ENCODE measurements at places on chromosomes 16 and 17.

- DNase-seq, result no peak
Observed at GRCh38 chr17:77441130-77441920, 300.6 kb downstream of the SEC14L1 start.

DNA sequence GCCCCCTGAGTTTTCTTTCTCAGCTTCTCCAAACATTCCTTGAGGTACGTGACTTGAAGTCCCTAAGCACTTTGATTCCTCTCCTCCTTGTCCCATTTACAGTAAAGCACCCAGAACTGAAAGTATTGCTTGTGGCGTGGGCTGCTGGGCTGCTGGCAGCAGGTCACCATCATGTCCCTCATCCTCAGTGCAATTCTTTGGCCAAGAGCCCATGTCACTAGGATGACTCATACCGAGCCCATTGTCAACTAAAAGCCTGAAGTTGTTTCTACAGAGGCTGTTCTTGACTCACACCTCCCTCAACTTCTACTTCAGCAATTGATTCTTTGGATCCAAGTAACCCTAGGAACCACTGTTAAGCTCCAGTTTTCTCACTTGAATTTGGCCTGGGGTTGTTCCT lies 54.3 kb downstream of the KPNA2 start:
- DNase-seq, result no peak

GRCh38 chr17:76515274-76515949 lies 14.2 kb upstream of the RHBDF2 start:
- DNase-seq, result no peak

DNA sequence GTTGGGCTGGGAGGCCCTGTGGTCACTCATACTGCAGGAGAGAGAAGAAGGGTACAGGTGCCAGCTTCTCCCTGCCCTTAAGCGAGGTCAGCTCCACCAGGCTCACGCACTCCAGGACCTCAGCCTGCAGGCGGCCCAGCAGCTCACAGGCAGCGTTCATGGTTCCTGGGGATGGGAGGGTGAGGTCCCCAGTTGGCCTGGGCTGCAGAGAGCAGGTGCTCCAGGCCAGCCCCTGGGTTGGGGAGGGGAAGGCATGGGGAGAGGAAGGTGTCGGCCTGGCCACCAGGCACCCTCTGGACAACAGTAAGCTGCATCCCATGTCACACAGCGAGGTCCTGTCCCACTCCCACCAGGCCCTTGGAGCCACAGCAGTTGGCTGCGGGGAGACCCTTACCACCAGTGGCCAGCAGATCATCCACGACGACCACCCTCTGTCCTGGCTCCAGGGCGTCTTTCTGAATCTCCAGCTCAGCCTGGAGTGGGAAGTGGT lies 2.0 kb downstream of the APRT start:
- no peak for DNase-seq

GRCh38 chr16:31461921-31462804 lies 2.9 kb downstream of the ARMC5 start:
- DNase-seq, result no peak

- DNase-seq, result no peak
Observed at GRCh38 chr17:58913971-58914769, 158.5 kb downstream of the PPM1E start.

GRCh38 chr16:20904507-20905081 lies 4.0 kb downstream of the LYRM1 start:
- no peak for DNase-seq

DNA sequence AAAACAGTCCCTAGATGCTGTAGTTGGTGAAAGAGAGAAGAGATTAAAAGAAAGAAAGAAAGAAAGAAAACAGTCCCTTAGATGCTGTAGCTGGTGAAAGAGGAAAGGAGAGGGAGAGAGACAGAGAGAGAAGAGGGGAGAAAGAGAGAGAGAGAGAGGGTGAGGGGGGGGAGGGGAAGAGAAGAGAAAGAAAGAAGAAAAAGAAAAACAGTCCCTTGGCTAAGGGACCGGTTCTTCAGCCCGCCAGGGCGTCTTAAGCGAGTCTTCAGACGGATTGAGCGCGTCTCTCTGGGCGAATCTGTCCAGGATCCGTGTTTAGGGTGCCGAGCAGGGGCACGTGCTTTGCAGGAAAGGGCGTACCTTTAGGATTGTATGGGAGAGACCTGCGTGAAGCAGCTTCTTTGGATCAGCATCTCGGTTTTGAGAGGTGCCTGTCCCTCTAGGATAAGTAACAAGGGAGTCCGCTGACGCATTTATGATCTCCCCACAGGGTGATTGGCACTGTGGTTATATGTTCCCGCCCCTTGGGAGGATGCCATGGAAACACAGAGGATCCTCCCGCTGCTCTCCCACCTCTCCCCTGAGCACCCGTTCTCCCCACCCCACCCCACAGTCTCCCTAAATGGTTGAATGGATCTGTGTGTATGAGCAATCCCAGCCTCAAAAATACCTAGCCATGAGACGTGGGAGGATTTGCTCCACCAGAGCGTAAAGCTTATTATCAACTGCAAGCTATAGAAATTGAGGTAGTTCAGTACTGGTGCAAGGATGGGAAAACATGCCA lies 16.7 kb downstream of the GNGT2 start:
- DNase-seq, result peak; percentile 76

DNA sequence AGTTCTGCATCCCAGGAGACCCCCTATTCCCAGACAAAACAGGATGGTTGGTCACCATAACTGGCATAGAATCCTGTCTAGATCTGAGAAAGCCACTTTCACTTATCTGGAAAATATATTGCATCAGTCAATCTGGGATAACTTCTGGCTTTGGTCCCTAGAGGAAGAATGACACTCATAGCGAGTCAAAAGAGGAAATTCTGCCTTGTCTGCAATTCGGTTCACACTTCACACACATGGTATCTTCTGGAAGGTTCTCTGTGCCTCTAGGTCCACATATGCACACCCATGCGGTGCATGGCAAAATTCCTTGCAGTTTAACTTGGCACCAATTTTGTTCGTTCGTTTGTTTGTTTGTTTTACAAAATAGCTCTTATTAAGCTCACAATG lies 49.2 kb upstream of the WSCD1 start:
- no peak for DNase-seq

DNA sequence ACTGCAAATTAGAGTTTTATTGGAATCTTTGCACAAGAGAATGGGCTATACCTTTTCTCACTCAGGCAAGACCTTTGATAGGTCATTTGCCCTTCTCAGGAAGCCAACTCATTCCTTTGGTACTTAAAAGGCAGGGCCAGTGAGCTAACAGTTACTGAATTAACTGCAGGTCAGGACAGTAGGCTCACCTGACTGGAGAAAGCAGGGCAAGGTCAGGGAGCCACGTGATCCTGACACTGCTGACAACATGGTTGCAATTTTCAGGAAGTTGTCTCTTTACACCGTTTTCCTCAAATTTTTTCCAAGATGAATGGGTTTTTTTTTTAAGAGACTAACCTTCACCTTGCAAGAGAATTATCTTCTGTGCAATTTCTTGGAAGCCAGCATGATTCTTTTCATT lies 21.1 kb downstream of the CPSF4L start:
- no peak for DNase-seq

GRCh38 chr16:75811020-75811634 lies 84.8 kb upstream of the CPHXL start:
- no peak for DNase-seq

DNA sequence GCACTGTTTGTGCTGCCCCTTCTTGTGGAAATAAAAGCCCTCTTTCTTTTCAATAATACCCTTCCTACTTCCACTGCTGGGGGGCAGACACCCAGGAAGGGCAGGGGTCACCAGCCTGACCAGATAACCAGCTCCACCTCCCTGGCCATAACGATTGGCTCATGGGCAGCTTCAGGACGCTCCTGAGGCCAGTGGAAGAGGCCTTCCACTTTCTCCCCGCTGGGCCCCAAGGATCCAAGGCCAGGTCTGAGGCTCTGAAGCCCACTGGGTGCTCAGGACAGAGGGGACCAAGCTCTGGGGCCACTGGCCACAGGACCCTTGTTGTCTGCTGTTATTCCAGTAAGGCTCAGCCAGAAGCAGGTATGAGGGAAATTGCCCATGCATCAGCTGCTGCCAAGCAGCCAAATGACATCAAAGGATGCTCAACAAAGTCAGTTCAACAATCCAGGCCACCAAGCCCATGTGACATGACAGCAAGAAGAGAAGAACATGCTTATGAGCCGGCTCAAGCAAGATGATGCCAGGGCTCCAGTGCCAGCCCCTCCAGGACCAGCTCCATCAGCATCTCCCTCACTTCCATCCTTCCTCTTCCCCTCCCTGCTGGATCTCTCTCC lies 238.8 kb downstream of the ZNF423 start:
- no peak for DNase-seq

- DNase-seq, result no peak
Observed at GRCh38 chr17:57675427-57676387, 69.4 kb downstream of the CCDC182 start.

- no peak for DNase-seq
Observed at GRCh38 chr17:81453076-81453475, 57.8 kb downstream of the BAHCC1 start.

DNA sequence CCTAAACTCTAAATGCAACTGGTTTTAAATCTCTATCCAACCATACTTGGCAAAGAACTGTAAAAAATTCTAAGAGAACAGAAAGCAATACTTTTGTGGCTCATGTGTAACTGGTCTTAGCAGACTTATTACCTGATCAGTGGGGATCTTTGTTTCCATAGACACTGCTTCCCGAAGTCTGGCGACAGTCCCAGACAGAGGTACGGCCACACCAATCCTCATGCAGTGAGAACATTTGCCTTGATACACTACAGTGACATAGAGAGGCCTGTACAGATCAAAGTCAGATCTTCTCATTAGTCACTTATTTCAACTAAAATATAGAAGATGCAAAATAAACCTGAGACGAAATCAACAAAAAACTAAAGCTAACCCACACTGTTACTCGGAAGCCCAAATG lies 43.9 kb downstream of the USP31 start:
- DNase-seq, result no peak

DNA sequence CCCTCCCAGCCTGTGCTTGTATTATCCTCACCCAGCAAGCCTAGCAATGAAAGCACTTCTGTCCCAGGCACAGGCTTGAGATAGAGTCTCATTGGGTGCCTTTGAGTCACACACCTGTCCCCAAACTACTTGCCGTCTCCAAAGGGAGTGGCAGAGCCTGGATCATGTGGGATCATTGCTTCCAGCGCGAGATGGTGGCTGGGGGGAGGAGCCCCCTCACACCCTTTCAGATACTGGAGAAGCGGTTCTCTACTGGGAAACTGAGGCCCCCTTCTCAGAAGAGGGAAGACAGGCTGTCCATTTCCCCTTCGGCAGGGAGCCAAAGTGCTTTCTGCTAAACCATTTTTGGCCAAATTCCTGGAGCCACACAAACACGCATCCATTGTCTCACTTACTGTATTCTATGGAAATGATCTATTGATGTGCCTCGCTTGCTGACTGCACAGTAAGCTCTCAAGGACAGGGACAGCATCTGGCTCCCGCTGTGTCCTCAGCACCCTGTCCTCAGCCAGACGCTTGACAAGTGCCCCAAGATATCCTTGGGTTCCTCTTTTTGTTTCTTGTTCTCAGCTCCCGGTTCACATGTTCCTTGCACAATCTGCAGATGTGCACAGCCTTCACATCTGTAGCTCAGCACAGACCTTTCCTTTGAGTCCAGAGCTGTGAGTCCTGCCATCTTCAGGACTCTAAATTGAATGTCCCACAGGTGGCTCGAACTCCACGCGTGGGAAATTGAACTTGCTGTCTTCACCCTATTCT lies 26.0 kb upstream of the DLX3 start:
- DNase-seq, result no peak

DNA sequence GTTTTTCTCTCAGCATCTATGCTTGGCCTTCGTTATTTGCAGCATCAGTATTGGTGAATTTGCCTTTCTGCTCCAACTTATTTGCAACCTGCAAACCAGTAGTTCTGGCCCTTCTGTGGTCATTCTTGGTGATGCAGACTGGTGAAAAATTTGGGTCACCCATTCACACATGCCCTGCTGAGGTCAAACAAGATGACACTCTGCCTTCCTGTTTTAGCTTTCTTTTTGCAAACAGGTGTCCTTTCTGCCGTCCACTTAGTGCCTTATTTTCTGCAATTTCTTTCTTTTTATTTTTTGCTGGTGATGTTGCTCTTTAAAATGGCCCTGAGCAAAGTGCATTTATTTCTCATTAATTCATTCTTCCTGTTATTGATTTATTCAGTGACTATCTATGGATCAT lies 31.3 kb downstream of the PLCG2 start:
- DNase-seq, result no peak

GRCh38 chr17:45976755-45977505 lies 22.1 kb upstream of the STH start:
- no peak for DNase-seq

GRCh38 chr17:30590081-30590733 lies 113.0 kb downstream of the GOSR1 start:
- DNase-seq, result no peak

DNA sequence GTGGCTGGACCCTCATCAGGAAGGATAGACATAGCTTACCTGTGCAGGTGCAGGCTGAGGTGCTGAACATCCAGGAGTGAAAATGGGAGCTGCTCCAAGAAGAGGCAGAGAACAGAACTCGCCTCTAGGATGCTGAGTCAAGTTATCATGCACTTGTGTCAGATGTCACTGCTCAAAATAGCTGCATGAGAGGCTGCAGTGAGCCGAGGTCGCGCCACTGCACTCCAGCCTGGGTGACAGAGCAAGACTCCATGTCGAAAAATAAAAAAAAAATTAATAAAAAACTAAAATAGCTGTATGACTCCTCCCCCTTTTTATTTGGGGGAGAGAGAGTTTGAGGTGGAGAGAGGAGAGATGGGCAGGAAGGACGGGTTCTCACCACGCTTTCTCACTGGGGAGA lies 148.8 kb downstream of the FOXL1 start:
- no peak for DNase-seq

GRCh38 chr16:84059111-84059510 lies 16.5 kb upstream of the SLC38A8 start:
- no peak for DNase-seq

DNA sequence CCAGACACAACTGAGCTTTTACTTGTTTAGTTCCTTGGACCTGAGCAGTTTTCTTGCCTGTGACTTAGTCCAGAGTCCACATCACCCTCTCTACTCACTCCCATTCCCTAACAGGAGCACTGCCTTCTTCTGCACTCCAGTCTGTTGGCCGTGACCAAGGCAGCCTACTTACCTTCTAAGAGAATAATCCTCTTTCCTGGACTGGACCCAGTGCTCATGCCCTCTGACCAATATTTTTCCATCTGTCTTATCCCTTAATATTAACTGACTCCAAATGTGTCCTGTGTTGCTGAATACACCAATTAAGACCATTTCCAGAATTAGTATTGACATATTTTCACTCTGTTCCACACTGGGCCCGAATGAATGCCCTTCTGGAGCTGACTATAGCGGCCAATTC lies 681.0 kb upstream of the KIF2B start:
- no peak for DNase-seq

DNA sequence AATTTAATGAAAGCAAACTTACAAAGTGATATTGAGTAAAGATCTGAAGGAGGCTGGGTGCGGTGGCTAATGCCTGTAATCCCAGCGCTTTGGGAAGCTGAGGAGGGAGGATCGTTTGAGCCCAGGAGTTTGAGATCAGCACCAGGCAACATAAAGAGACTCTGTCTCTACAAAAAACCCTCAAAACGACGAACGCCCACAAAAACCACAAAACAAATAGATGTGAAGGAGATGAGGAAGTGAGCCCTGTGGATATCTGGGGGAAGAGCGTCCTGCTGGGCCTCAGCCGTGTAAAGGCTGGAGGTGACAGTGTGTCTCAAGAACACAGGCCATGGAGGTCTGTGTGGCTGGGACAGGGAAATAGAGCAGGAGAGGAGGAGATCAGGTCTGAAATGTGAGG lies 68.8 kb downstream of the ITFG1 start:
- no peak for DNase-seq
